ENCODE measurements at places on chromosomes 7 and 10.

- no peaks in the 10 kb centered on the region for H3K36me3 ChIP-seq
- no peak for DNase-seq
- H3K27ac ChIP-seq: no peak overlapping the region
- no peak overlapping the region for H3K4me3 ChIP-seq
- peaks cover 19% of the 10 kb centered on the region for H3K27me3 ChIP-seq
Observed at GRCh38 chr7:42262964-42263363, 26.0 kb upstream of the GLI3 start.

GRCh38 chr10:50614444-50615137 is 9.2 kb downstream of the SGMS1 start:
- DNase-seq: no peak
- H3K4me1 ChIP-seq: peaks cover 41% of the 10 kb centered on the region
- H3K4me3 ChIP-seq: no peak overlapping the region
- no peak overlapping the region for H3K27ac ChIP-seq
- H3K27me3 ChIP-seq: no peaks in the 10 kb centered on the region

GRCh38 chr7:3229904-3230470 is 71.1 kb upstream of the SDK1 start:
- peaks cover 3% of the 10 kb centered on the region for H3K4me1 ChIP-seq
- H3K36me3 ChIP-seq: peaks cover 2% of the 10 kb centered on the region
- no peak overlapping the region for H3K27ac ChIP-seq
- peaks cover 5% of the 10 kb centered on the region for H3K27me3 ChIP-seq

DNA sequence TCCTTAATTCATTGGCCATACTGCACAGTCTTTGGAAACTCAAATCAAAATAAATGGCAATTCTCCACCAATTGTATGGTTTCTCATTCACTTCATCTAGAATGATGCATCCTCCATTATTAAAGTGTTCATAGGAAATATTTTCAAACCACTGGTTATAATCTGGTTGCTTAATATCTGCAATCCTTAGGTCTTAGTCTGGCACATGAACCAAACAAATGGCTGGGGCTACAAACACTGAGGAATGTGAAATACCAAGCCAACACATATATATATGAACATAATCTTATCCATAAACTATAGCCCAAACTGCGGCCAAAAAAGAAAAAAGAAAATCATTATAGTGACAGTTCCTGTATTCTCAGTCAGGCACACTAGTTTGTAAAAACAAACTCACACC is 5.7 kb upstream of the MSS51 start:
- H3K4me1 ChIP-seq: peaks cover 6% of the 10 kb centered on the region
- no peak overlapping the region for H3K27ac ChIP-seq
- no peak for DNase-seq

DNA sequence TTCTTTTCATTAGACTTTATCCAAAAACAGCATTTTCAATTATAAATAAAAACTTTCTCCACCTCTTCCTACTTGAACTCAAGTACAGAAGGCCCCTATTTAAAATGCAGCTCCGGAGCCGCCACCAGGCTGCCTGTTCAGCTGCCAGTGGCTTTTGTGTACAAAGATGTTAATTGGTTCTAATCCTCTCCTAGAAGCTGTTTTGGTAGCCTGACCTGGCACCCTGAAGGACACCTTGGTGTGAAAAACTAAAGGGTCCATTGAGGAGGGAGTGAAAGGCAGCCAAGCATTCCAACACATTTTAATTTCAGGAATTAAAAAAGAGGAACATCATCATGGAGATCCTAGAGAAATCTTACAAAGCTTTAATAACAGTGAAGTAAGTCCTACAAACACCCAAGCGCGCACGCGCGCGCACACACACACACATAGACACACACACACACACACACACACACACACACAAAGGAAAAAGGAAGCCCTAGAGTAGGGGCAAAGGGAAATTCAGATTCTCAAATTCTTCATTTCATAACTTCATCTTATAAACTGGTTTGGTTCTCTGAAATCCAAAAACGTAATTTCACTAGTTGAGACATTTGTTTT is 41.4 kb downstream of the VAX1 start:
- H3K27ac ChIP-seq: no peak overlapping the region
- no peak overlapping the region for H3K4me3 ChIP-seq
- no peak for DNase-seq
- H3K4me1 ChIP-seq: no peaks in the 10 kb centered on the region
- peaks cover 24% of the 10 kb centered on the region for H3K27me3 ChIP-seq

GRCh38 chr10:132564249-132564605 is 26.6 kb downstream of the INPP5A start:
- no peak overlapping the region for H3K4me3 ChIP-seq
- peak overlapping the region; percentile 68 for H3K27ac ChIP-seq
- DNase-seq: no peak
- peaks cover 2% of the 10 kb centered on the region for H3K4me1 ChIP-seq
- no peaks in the 10 kb centered on the region for H3K27me3 ChIP-seq

DNA sequence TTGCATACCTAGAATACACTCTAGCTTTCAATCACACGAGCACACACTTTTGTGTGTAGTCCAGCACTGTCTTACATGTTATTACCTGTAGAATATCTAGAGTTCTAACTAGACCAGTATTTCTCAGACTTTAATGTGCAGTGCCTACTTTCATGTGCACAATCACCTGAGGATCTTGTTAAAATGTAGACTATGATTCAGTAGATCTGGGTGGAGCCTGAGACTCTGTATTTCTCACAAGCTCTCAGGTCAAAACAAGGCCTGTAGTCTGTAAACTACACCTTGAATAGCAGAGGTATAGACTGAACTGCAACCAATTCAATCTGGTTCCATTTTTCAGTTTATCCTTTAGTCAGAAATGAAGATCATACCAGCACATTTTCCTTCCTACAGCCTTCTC is 11.1 kb downstream of the IFIT2 start:
- H3K27ac ChIP-seq: no peak overlapping the region
- H3K27me3 ChIP-seq: no peaks in the 10 kb centered on the region
- no peaks in the 10 kb centered on the region for H3K36me3 ChIP-seq

DNA sequence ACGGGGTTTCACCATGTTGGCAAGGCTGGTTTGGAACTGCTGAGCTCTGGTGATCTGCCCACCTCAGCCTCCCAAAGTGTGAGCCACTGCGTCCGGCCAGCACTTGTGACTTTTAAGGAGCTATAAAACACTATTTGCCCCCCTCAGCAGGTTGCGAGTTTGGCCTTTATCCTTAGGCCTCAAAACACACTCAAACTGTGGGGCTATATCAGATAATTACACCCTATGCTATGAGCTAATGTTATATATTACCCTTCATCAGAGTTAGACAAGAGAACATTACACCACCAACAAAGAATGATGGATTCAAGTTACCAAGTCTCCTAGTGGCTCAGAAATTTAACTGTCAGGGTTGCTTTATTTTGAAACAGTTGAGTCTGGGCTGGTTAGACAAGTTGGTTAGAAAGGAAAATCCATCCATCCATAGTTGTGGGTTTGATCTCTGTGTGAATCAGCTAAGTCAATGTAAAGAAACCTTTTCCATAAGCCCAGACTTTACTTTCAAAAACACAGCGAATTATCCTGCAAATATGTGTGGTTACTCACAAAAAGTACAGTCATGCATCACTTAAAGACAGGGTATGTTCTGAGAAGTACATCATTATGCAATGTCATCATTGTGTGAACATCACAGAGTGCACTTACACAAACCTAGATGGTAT is 115.8 kb downstream of the SEMA3D start:
- DNase-seq: no peak
- H3K4me3 ChIP-seq: no peak overlapping the region
- H3K27me3 ChIP-seq: no peaks in the 10 kb centered on the region
- H3K4me1 ChIP-seq: peaks cover 43% of the 10 kb centered on the region
- no peak overlapping the region for H3K27ac ChIP-seq
- peaks cover 4% of the 10 kb centered on the region for H3K36me3 ChIP-seq

Data from progenitor cell of endocrine pancreas (in vitro differentiated cells).